Glomerular endothelial cell (primary cell): ENCODE measurements at places on chromosomes 1 and 21.

DNA sequence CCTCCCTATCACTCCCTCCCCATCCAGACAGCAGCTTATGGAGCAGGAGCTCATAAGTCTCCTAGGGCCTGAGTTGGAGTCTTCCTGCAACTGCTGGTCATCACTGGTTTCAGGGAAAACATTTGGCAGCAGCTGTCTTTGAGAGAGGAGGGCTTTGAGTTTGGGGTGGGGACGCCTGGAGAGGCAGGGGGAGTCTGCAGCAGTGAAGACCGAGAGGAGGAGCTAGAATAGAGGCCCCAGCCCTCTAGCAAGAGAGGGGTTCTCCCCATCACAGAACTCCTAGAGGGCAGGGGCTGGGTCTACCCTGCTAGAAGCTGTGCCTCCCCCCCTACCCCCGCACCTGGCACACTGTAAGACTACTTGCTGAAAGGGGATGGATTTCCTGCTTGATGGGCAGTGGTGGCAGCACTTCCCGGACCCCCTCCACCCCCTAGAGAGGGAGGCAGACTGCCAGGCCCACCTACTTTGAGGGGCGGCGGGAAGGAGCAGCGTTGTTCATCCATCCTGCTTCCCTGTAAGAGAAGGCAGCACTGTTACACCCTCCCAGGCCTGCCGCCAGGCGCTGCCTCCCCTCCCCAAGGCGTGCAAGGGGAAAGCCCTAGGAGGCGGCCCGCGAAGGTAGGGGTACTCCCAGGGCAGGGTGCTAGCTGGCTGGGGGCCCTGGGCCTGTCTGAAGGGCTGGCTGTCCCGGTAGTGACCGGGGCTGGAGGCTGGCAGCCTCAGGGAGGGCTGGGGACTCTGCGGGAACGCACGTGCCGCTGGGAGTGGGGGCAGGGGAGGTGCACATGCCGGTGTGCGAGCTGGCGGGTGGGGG lies 50.4 kb downstream of the RAP1GAP start:
- no peak for DNase-seq

DNA sequence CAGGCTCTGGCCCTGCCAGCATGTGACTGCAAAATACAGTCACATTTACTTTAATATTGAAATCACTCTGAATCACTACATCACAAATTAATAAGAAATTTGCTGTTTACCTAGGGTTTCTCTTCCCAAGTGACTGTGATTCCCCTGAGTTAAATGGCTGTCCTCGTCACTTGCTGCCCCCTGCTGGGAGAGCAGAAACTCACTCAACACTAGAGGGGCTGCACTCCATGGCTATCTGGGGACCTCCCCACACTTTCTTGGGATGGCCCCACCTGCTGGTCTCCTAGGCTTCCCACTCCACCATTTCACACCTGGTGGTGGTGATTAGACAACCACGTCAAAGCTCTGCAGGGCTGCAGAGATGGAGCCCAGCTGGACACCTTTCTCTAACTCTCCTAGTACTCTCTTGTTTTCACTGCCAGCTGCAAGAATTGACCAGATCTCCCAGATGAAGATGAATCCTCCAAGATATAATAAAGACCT lies 63.4 kb downstream of the CD2 start:
- no peak for DNase-seq

DNA sequence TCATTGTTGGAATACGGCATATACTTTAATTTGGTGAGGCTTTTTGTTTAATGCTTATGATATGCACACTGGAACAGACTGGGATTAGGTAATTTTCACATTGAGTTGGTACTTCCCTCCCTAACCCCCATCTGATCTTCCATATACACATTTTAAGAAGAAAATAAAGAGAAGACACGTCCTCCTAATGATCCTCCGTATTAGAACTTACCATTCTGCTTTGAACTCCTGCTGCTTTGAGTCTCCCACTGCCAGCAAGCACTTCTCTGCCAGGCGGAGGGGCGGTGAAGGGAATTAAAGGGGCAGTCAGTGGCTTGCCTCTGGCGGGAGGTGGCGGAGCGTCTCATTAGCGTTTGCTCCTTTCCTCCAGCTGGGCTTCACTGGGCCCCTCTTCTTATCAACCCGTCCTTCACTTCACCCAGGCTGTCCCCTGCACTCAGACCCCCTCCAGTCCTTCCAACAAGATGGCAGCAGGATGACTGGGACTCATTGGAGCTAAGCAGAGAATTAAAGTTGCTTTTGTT lies 433.4 kb downstream of the KIF26B start:
- no peak for DNase-seq

DNA sequence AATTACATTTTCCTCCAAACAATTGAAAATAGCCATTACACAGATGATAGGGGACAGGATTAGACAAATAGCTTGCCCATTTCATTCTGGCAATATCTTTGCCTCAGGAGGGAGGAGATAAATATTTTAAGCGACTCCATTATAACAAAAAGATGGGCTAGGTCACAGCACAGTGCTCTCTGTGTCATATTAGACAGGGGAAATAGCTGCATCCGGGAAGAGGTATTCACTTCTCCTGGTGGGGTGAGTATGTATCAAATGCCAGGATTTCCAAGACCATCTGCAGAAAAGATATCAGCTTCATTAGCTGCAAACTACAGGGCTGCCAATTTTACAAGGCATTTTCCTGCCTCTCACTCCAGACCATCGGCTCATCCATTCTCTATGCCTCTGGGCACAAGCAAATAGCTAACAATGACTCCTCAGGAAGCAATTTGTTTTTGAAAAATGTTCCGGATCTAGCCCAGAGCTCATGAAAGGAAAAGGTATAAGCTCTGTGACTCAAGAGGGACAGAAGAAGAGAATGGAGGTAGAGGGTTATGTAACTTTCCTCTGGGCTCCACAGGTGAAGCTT lies 41.9 kb upstream of the ANGPTL7 start:
- no peak for DNase-seq

GRCh38 chr1:176741181-176741580 lies 278.2 kb downstream of the PAPPA2 start:
- no peak for DNase-seq

DNA sequence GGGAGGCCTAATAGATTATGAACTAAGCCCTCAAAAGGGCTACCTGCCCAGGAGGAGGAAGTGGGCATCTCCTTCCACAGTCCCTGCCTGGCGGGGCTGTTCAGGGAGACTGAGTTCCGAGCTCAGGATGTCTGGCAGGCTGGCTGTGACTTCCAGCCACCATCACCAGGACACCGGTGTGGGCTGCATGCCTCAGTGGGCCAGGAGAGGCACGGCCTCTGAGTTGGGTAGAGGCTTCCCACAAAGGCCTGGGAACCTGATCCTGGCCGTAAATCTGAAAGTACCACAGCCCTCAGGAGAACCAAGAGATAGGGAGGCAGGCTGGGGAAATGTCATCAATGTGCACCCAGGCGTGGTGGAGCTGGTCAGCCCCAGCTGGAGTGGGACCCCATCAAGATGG lies 29.1 kb downstream of the NTPCR start:
- no peak for DNase-seq

GRCh38 chr21:34850166-34850690 lies 181.4 kb downstream of the CLIC6 start:
- no peak for DNase-seq

GRCh38 chr1:111561328-111561727 lies 57.9 kb upstream of the ADORA3 start:
- DNase-seq, result no peak

DNA sequence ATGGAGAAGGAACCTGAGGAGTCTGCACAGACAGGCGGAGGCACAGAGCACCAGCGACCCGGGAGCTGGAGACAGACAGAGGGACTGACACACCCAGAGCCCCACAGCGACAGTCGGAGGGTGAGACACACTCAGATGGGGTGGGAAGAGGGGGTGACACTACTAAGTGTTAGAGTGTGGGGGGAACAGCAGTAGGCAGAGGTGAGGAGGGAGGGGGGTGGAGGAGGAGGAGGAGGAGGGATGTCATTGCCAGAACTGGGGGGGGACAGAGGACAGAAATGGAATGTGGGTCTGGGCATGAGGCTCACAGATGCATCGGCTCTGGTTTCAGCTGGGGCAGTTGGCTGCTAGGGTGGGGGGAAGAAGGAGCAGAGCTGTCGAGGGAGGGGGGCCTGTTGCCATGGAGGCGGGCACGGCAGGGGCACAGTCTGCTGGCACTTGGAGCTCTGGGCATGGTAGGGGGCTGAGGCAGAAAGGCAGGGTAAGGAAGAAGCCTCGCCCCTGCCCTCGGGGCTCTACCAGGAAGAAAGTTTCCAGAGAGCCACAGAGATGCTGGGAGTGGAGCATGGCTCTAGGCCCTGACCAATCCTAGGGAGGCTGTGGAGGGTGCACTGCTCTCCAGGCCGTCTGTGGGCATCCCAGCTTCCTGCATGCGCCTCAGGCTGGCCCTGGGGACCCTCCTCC lies 37.3 kb downstream of the AHDC1 start:
- DNase-seq, result no peak

DNA sequence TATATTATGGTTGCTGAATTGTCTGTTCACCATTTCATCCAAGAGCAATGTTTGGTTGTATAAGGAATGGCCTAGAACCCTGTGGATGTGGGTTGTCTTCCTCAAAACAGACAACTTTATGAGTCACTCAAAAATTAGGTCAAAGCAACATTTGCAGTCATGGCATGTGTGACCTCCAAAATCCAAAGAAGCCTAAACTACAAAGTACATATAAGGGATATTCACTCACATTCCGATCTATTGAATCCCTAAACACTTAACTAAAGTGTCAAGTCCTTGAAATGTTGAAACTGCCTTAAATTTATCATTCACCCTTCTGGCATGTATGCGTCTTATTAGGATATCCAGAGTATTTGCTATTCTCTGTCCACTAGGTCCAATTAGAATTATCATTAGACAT lies 491.5 kb downstream of the NUF2 start:
- no peak for DNase-seq

DNA sequence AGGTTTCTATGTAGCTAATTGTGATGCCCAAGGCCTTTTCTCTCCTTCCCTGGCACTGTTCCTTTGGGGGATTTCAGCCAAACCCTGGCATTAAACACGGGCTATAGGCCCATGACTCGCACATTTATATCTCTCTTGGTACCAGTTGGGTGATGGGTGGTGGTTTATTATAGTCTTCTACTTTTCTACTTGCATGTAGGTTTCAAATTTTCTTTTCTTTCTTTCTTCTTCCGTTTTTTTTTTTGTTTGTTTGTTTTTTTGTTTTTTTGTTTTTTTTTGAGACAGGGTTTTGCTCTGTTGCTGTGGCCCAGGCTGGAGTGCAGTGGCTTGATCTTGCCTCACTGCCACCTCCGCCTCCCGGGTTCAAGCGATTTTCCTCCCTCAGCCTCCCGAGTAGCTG lies 1.1 kb downstream of the IL10RB start:
- no peak for DNase-seq

- no peak for DNase-seq
These were observed 4.5 kb downstream of the ZC3H12A start for GRCh38 chr1:37478890-37479254.

GRCh38 chr1:22526098-22526497 lies 37.2 kb upstream of the EPHA8 start:
- no peak for DNase-seq
